ENCODE measurements at places on chromosomes 1 and 21. TPM values are rescaled to one million over a fixed set of nuclear protein-coding genes. Genes with fewer than 3 reads are reported as not detected.

C2CD4D gene
- polyA plus RNA-seq: not detected

PPP1R15B gene
- polyA plus RNA-seq: 13.7 TPM

TNFRSF1B gene
- 5.0 TPM for polyA plus RNA-seq

SLC5A3 gene
- polyA plus RNA-seq: 3.2 TPM

TSACC gene
- polyA plus RNA-seq: not detected

CDA gene
- polyA plus RNA-seq: 5.4 TPM

ID3 gene
- 349 TPM for polyA plus RNA-seq

PFKFB2 gene
- 6.0 TPM for polyA plus RNA-seq

TMPRSS15 gene
- 3.9 TPM for polyA plus RNA-seq

LY9 gene
- polyA plus RNA-seq: 2.0 TPM

SPATA45 gene
- not detected for polyA plus RNA-seq

LRRC40 gene
- 6.3 TPM for polyA plus RNA-seq

RAB3B gene
- polyA plus RNA-seq: 0.05 TPM

LIPI gene
- not detected for polyA plus RNA-seq

BSND gene
- not detected for polyA plus RNA-seq

SGIP1 gene
- 10.9 TPM for polyA plus RNA-seq

MYBPH gene
- not detected for polyA plus RNA-seq

DYRK3 gene
- 4.2 TPM for polyA plus RNA-seq

KRTAP10-4 gene
- not detected for polyA plus RNA-seq

PEX11B gene
- 18.2 TPM for polyA plus RNA-seq

TRIM17 gene
- not detected for polyA plus RNA-seq

GCSAML gene
- polyA plus RNA-seq: not detected

TMEM269 gene
- not detected for polyA plus RNA-seq

TMEM82 gene
- not detected for polyA plus RNA-seq

Measured in aorta (tissue), 5 donors.